ENCODE measurements at places on chromosomes 11 and 22.
A peak's percentile ranks its signal among the peaks of the same experiment; 100 is the strongest.

GRCh38 chr11:18312012-18312411 is 9.9 kb downstream of the HPS5 start:
- no peak for DNase-seq

DNA sequence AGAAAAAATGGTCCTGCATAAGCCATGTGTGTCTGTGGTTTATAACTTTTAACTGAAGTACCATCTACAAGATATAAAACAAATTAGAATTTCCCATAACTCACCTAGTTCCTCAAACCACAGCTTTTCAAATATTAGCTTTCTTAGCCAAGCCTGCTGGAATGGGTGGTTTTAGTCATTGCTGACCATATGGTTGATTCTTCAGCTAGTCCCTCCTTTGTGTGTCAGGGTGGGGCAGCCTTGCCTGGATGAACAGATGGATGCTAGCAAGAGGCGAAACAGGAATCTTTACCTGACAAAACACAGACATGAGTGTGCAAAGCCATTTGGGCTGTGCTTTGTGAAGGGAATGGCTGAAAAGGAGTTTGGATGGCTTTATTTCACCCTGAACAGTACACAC is 6.9 kb upstream of the B3GNT6 start:
- no peak for DNase-seq

- no peak for DNase-seq
Measured at GRCh38 chr22:23677701-23677995, 13.2 kb upstream of the RGL4 start.

DNA sequence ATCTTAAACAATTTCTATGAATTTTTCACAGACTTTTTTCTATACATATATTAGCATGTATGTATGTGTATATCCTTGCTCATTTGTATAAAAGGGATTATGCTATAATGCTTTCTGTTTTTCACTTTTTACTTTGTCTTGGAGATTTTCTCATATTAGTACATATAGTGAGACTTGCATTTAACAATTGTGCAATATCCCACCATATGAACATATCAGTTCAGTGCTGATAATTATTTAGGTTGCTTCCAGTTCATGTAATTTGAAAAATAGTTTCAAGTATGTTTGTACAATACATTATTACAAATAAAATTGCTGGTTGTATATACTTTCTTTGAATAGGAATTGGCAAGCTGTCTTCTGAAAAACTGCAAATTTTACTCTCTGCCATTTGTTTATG is 37.9 kb downstream of the HEPHL1 start:
- DNase-seq: no peak

DNA sequence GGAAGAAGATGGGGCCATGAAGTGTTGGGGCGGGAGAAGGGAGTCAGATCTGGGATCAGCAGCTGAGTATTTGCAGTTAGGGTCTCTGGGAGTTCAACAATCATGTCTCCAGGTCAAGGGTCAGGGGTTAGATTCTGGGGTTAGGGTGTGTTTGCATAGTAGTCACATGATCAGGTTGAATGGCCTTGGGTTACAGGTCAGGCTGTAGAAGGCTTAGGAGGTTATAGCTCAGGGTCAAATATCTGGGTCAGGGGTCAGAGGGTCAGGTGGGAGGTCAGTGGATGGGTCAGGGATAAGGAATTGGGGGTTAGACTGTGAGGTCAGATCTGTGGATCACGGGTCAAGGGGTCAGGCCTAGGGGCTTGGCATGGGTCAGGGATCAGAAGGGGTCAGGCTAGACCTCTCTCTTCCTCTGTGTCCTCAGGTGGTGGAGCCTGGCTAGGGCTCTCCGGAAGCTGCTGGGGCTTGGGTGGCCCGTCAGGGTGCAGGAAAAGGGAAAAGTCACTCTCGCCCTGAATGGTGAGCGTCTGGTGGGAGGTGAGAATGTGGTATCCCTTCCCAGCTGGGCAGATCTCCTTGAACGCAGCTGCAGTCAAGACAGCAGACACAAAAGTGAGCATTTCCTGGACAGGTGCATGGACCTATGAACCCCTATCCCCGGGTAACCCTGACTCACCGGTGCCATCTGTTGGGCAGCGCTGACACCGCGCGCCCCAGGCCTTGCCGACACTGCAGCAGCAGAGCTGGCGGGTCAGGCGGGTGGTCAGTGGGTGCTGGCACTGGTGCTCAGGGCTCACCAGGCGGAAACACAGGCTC is 6.4 kb downstream of the LTBP3 start:
- DNase-seq: peak; percentile 75

GRCh38 chr11:15941206-15941770 is 415.1 kb downstream of the SOX6 start:
- DNase-seq: no peak

DNA sequence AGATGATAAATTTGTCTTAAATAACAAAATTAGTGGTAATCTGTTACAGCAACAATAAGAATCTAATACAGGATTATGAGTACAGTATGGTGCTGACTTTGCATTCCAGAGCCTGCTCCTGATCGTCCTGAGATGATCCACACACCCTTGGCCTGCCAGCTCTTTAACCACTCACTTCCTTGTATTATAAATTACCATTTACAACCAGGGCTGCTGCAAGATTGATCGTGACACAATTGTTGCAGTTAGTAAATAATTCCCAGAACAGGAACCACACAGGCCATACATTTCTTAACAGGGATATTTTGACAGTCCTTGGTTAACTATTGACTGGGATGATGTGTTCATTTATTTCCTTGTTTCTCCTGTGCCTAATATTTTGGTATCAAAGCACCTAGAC is 3.8 kb upstream of the CBLIF start:
- no peak for DNase-seq

DNA sequence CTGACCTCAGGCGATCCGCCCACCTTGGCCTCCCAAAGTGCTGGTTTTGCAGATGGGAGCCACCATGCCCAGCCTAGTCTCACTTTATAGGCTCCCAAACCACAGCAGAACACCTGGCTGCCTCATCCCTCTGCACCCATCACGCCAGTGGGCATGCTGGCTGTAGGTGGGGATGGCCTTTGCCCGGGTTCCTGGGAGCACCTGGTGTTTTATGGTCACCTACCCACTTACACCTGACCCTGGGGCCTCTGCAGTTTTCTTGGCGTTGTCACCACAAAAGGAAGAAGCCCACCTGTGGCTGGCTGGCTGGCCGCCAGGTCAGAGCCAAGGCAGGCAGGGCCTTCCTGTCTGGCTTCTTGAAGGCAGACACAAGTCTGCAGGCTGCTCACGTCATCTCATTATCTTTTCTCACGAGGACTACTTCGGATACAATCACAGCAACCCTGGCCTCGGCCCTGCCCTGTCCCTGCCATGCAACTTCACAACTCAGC is 8.2 kb downstream of the RRP7A start:
- DNase-seq: no peak

DNA sequence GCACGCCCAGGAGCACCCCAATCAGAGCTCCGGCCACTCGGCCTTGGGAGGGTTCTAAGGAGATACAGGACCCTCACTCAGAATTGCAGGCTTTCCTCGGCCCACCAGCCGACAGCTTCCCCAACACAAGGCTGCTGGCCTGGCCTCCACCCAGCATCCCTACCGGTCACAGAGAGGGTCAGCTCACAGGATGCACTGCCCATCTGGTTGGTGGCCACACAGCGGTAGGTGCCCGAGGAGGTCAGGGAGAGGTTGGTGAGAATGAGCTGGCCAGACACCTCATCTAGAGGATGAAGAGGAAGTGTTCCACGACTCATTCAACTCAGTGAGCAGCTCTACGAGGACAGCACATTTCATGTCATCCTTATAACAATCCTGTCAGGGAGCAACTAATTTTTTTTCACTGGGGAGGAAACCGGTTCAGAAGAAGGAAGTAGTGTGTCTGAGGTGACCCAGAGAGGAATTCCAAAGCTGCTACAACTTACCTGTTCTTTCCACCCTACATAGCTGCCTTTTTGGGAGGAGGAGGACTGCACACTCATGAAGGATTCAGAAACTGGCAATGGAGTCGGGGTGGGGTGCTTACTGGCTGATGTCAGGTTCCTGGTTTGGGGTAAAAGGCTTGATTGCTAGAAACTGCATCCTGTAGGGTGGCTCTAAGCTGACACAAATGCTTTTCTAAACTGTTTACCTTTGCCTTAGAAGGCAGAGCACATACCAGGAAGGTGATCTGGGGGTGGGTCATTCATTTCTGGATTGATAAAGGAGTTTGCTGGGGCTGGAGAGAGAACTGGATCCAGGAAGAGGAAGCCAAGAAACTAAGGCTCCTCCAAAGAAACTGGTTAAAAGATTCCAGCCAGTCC is 3.3 kb downstream of the VSIG2 start:
- DNase-seq: no peak

- DNase-seq: no peak
Measured at GRCh38 chr11:110455718-110456117, 26.0 kb downstream of the FDX1 start.

DNA sequence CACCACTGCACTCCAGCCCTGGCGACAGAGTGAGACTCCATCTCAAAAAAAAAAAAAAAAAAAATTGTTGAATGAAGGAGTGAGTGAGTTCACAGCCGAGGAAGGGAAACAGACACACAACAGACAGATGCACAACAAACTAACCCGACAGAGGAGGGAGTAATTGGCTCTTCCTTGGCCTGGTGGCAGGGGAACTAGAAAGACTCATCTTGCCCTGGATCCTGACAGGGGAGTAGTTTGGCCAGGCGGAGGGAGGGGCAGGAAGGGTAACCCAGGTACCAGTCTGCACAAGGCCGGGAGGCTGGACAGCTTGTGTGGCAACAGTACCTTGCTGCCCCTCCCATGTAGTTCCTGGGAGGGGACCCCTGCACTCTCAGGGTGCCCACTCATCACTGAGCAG is 106.9 kb downstream of the KIAA1671 start:
- DNase-seq: no peak

DNA sequence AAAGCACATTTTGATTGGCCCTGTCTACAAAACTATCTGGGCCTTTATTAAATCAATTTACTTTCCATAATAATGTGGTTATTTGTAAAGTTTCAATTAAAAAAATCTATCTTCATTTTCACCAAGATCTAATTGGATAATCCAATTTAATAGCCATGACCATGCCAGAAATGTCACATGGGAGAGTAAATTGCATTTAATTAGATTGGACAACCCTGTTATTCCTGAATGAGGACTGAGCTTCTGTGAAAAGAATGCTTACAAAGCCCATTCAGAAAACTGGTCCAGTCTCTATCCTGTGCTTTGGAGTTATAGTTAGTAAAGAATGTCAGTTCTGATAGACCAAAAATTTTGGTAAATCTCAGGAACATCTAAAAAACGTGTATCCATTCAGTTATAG is 541.9 kb upstream of the ANO5 start:
- DNase-seq: no peak

DNA sequence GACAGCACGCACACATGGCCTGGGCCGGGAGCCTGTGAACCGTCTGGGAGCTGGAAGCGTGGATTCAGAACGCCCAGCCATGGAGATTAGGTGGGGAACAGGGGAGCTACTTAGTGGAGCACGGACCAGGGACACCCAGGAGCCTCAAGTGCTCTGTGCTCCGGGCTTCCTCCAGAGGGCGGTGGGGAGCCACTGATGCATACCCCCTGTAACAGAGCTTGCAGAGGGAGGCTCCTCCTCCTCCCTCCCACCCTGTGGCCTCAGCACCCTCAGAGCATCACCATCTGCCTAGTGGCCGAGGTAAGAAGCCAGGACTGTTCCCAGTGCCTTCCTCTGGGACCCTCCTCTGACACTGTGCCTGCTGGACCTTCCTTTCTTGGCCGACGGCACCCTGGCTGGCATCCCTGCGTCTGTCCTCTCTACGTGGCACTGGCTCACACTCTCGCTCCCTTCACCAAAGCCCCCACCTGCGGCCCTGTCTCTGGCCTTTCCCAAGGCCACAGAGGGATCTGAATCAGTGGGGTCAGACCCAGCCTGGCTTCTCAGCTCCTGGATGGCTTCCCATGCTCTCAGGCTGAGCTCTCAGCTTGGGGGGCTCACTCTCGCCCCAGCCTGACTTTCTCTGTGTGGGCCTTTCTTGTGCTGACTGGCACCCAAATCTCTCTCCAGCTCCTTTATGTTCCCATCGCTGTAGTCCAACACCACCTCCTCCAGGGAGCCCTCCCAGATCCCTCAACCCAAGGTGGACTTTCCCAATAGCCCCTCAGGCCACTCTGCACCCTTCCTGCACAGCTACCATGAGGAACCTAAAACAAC is 780.9 kb downstream of the BRD1 start:
- DNase-seq: no peak

DNA sequence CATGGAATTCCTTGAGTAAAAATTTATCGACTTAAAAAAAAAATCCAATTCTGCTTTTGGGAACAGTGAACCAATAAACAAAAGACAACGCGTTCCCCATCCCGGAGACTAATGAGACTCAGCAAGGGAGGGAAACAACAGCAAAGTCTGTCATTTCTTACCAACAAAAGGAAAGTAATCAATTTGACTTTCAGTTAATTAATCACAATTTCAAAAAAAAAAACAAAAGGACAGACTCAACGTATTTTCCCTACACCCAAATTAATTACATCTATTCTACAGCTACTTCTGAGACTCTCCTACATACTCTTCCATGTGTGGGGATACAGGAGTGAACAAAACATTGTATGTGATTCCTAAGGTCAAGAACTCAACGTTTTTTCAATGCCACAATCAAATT is 1.9 kb downstream of the RDX start:
- DNase-seq: no peak

DNA sequence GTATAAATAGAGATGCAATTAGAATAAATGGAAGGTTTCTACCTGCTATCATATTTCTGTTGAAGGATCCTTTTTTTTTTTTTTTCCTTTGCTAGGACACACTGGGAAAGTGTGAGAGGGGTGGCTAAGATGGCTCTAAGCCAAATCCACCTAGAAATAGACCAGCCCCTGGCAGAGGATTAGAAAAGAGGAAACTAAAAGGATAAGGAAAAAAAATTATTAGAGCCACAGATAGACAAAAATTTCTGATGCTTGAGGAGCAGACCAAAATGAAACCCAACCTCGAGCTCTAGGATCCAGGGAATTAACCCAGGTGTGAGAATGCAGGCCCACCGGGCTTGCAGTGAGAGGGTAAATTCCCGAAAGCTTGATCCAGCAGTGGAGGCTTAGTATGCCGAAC is 262.3 kb downstream of the CADM1 start:
- DNase-seq: peak; percentile 20

- no peak for DNase-seq
Measured at GRCh38 chr11:117145393-117145761, 1.3 kb downstream of the PAFAH1B2 start.

GRCh38 chr11:45525393-45525792 is 140.0 kb downstream of the CHST1 start:
- no peak for DNase-seq

DNA sequence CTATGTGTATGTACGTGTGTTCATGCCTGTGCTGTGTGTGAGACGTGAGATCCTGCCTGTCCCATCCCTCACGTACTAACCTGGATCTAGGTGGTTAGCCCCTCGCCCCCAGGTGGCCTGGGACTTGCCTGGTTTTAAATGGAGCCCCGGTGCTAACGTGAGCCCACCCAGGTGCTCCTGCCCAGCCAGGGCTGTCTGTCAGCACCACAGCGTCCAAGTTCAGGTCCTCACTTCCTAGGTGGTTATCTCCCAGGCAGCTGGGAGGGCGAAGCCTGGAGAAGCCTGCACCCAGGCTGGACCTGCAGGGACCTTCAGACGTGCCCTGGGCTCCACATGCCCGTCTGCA is 86.0 kb downstream of the KCNQ1 start:
- no peak for DNase-seq

- no peak for DNase-seq
Measured at GRCh38 chr22:27799015-27799826, 2.3 kb downstream of the MN1 start.

Measured in DMS79 (cell line).